ENCODE measurements at places on chromosomes 7 and 10.
A peak's percentile ranks its signal among the peaks of the same experiment; 100 is the strongest.

DNA sequence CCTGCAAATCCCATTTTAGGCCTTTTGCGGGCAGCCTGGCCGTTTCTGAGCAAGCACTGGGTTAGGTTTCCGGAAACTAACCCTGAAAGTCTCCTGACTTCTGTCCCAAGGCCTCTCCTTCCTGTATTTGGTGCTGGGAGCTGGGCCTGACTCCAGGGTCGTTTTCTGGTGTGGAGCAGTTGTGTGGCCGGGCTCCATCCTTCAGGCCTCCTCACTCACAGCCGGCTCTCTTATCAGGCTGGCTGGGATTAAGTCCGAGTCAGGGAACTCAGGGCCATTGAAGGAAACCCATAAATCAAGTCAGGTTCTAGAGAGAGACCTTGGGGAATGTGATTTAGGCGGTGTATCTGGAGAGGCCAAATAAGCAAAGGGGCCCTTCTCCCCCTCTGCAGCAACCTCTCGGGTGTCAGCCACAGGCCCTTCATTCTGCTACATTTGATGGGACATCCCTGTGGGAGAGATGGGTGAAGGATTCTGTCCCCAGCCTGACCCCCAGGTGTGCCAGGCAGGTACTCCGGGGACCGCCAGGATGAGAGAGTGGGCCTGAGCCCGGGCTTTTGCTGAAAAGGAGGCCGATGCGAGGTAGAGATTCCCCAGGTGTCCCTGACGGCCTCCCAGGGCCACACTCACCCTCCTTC is 3.3 kb downstream of the GATA3 start:
- no peak for DNase-seq

- no peak for DNase-seq
Measured at GRCh38 chr7:12322903-12323300, 80.8 kb downstream of the VWDE start.

DNA sequence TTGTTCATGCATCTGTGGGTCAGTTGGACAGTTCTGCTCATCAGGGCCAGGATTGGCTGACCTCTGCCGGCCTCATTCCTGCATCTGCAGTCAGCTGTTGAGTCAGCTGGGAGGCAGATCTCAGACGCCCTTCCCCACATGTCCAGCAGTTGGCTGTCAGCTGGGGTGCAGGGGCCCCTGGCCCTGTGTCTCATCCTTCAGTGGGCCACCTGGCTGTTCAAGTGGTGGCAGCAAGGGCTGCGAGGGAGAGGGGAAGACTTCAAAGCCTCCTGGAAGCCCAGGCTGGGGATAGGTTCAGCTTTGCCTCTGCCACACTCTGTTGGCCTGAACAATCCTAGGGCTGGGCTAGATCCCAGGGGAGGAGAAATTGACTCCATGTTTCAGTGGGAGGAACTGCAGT is 33.2 kb downstream of the TACR2 start:
- DNase-seq, result no peak

GRCh38 chr10:17673471-17674061 is 29.6 kb downstream of the STAM start:
- DNase-seq, result no peak

DNA sequence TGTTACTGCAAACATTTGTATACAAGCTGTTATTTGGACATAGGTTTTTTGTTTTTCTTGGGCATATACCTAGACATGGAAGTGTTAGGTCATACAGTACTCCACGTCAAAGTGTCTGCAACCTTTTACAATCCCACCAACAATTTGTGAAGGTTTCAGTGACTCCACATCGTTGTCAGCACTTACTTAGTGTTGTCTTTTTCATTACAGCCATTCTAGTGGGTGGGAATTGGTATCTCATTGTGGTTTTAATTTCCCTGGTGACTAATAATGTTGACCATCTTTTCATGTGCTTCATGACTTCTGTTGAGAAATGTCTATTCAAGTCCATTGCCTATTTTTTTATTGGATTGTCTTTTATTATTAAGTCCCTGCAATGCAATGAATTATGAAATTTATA is 95.0 kb downstream of the UBE3C start:
- no peak for DNase-seq

- DNase-seq, result no peak
Measured at GRCh38 chr10:4121502-4122380, 336.7 kb upstream of the KLF6 start.

DNA sequence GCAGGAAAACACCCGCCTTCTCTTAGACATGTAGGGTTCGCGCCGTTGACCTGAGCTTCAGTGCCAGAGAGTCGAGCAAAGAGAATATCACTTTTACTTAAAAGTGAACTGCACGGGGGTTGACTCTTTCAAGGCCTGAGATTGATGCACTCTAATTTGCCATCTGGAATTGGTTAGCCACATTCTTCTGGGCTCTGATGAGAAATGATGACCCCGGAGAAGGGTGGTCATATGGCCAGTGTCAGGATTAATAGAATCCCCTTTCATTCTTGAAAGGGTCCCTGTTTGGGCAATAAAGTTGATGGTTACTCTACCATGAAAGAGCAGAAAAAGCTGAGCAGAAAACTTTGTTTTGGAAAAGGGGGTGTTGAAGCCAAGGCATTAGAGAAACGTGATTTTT is 31.2 kb downstream of the GRK5 start:
- DNase-seq, result no peak

- DNase-seq, result no peak
Measured at GRCh38 chr10:32163071-32163761, 107.0 kb upstream of the KIF5B start.

GRCh38 chr10:79070606-79071395 is 2.0 kb downstream of the ZMIZ1 start:
- no peak for DNase-seq

GRCh38 chr10:103592186-103593021 is 98.9 kb downstream of the NEURL1 start:
- DNase-seq, result peak; percentile 31

- no peak for DNase-seq
Measured at GRCh38 chr7:5780801-5781496, 514 bp downstream of the RNF216 start.

GRCh38 chr7:148987010-148987750 is 41.1 kb downstream of the PDIA4 start:
- peak; percentile 79 for DNase-seq

GRCh38 chr7:36119005-36119706 is 33.9 kb upstream of the EEPD1 start:
- no peak for DNase-seq

GRCh38 chr7:52758356-52758755 is 277.1 kb upstream of the POM121L12 start:
- no peak for DNase-seq

GRCh38 chr7:158406801-158407200 is 180.8 kb downstream of the PTPRN2 start:
- DNase-seq, result no peak
